ENCODE measurements at places on chromosomes 3 and 15.

- no peak for DNase-seq
Measured at GRCh38 chr15:39784125-39784524, 1.5 kb upstream of the FSIP1 start.

GRCh38 chr3:188385295-188385694, 231.3 kb downstream of the LPP start:
- no peak for DNase-seq

DNA sequence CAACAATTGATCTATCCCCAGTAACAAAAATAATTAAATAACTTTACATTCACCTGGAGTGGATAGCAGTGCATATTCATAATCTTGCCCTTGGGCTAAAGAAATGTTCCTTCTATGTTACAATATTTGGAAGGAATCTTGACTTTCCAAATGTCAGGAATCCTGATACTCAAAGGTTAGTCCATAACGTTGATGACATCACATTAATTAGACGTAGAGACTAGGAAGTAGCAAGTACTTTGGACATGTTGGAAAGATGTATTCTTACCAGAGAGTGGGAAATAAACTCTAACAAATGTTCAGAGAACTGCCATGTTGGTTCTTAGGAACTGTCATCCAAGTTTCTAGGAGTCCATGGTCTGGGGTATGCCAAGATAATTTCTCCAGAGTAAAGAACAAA, 70.6 kb upstream of the SLC25A36 start:
- DNase-seq, result no peak

DNA sequence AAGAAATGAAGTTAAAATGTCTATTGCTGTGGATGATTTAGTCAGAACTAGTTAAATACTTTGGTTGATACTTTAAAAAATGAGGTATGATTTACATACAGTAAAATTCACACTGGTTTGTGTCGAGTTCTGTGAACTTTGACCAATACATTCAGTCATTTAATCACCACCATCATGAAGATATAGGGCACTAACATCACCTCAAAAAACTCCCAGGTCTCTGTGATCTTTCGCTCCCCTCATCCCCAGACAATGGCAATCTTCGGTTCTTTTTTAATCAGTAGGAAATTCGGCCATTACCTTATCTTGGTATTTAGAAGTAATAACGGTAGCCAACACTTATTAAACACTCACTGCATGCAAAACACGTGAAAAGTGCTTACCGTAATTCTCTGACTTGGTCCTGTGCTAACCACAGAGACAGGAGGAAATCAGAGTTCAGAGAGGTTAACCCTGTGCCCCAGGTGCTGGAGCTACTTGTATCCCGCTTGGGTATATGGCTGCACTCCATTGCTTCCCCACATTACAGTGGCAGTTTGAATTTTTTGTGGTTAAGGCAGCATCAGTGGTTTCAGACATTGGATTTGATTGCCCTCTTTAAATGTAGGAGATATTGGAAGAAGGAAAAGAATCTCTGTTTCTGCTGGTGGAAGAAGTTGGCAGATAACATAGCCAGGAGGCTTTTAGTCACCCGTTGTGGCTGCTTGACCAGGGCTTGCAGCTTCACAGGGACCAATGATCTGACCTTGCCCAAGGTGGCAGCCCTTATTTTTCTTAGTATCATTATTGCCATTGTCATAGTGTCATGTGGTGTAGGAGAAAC, 4.2 kb downstream of the PLCL2 start:
- DNase-seq, result no peak

DNA sequence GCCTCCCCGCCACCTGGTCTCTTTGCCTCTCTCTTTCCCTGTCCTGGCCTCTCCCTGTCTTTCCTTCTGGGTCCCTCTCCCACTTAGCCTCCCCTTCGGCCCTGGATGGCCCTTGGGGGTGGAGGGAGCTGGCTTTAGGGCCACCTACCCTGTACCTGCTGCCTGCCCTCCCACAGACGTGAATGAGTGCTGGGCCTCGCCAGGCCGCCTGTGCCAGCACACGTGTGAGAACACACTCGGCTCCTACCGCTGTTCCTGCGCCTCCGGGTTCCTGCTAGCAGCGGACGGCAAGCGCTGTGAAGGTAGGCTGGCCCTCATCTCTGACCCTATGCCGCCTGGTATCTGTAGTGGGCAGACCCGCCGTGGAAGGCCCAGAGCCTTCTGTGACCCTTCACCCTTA, 80.7 kb downstream of the FBLN2 start:
- DNase-seq, result no peak

DNA sequence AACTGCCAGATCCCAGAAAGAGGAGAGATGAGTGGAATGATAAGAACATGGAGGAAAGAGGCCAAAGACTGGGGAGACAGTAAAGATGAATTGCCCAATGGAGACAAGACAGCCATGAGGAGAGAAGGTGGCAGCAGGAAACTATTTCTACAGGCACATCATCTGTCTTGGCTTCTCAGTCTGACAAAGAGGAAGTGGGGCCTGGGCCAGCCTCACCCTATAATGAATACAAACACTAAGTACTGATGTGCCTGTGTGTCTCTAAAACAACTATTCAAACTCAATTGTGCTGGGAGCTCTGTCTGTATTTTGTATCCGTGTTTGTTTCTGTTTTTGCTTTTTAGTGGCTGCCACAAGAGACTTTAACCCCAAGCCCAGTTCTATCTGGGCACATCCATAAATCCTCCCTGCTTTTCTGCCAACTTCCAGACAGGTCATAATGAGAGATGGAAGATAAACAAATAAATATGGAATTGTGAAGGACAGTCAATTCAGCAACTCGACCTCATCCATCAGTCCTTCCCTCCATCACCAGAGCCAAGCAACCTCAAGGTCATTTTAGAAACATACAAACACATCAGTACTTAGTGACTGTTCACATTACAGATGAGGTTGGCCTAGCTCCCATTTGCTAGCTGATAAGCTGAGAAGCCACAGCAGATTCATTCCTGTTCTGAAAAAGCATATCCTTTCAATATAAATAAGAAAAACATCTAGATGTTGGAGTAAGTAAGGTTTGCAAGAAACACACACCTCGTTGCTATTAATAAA, 116.7 kb downstream of the CADPS start:
- no peak for DNase-seq

DNA sequence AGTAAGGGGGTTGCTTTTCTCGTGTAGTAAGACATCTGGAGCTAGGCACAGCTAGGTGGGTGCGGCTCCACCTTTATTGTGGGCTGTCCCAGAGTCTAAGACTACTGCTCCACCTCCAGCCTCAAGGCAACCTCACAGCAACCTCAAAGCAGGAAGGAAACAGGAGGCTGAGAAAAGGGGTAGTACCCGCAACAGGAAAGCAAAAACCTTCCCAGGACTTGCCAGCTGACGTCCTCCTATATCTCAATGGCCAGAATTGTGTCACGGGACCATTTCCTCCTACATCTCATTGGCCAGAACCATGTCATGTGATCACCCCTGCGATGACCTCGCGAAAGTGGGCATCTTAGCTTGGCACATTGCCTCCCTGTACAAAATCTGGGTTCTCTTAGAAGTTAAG, 4.3 kb upstream of the GPR160 start:
- DNase-seq, result no peak

All from activated T-cell treated with anti-CD3 and anti-CD28 coated beads for 24 hours (primary cell).